ENCODE measurements at places on chromosomes 13 and 19.
A peak's percentile ranks its signal among the peaks of the same experiment; 100 is the strongest.

DNA sequence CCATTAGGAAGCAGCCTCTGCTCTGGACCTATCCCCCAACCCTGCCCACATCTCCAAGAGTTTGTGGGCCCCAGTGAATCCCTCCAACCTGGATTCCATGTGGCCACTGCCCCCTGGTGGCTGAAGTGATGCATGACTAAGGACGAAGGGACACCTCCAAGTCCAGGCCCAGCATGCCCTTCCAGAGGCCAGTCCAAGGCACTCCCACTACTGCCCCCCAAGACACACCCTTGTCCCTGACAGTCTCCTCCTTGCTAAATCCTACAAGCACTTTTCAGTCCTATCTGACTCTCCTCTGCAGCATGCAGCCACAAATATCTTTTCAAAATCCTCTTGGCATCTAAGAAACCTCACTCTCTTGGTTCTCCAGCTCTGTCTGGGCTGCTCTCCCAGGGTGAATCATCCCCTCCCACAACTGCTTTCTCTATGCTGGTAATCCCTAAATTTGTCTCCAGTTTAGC lies 33.0 kb downstream of the DEDD2 start:
- DNase-seq, result peak; percentile 44

DNA sequence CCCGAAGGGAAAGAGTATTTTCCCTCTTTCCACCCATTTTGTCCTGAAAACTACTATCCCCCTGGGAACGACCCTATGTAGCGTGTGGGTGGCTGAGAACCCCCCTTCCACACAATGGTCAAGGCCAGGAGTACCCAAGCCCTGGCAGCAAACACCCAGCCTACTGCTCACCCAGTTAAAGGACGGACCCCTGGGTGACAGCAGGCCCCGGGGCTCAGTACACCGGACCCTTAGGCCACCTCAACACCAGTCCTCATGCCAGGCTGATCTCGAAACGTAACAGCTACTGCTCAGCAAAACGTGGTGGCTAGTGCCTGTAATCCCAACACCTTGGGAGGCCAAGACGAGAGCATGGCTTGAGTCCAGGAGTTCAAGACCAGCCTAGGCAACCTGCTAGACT lies 1.4 kb downstream of the ANKRD27 start:
- no peak for DNase-seq

GRCh38 chr13:92900446-92900845 lies 326.2 kb upstream of the GPC6 start:
- no peak for DNase-seq

- DNase-seq, result no peak
Observed at GRCh38 chr19:19260417-19261214, 12.5 kb downstream of the TM6SF2 start.

DNA sequence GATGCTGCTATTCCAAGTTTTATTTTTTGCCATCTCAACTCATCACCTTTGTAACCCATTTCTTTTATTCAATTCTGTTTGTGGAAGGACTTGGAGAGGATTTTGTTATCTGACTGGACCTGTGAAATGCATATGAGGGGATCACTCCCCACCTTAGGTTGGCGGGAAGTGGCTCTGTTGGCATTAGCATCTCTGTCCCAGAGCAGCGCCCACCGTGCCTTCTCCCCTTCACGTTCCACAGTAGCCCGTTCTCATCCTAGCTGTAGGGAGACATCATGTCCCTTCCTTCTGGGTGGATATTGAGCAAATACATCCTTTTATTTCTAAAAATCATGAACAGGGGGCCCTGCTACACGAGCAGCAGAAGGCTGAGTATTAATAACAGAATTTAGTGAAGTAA lies 330.4 kb downstream of the RFC3 start:
- no peak for DNase-seq

GRCh38 chr13:75480671-75481175 lies 1.2 kb downstream of the TBC1D4 start:
- no peak for DNase-seq

GRCh38 chr19:34359140-34359953 lies 5.6 kb upstream of the GPI start:
- peak; percentile 95 for DNase-seq

DNA sequence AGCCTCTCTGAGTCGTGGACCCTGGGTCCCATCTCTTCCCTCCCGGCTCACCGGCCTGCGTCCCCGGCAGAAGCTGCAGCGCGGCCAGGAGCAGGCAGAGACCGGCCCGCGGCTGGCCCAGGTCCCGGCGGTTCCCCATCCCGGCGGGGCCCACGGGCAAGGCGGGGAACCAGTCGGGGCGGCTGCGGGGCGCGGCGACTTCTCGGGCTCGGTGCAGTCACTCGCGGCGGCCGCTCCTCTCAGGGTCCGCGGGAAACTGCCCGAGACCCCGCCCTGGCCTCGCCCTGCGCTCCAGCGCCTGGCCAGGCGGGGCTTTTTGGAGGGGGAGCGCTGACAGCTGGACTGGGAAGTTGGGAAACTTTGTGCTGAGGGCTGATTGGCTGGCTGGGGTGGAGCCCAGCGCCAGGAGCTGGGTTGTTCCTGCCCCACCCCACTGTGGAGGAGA lies at the start of gene COL5A3:
TSS of gene COL5A3 (minus strand) at position 258 of the 445 bp plus-strand sequence. CDS start at position 139, 119 bp downstream.
- no peak for DNase-seq

DNA sequence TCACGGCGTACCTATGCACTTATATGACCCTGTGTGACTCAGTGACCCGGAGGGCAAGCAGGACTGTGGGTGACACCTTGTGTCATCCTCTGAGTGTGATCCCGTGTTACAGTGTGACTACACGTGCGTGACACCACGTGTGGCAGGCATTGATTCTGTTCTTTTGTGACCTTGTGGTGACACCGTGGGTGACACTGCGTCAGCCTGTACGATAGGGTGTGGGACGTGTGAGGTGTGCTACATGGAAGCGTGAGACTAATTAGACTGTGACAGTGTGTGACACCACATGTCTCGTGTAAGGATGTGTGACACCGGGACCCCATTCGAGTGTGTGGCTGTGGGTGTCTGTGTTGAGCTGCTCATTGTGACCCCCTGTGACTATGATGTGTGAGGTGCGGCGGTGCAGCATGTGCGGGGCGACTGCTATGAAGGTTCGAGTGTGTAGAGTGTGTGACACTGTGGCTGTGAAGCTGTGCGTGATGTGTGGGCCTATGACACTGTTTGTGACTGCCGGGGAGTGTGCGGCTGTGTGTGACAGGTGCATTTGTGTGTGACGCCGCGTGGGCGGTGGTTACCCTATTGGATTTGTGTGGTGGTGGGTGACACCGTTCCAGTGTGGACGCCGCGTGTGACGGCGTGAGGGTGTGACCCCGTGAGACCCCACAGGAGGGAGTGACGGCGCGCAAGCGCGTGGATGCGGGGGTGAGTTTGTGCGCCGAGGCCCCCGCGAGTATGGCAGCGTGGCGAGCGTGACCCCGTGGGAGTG lies 399 bp upstream of the SPTBN4 start:
- no peak for DNase-seq

GRCh38 chr19:39327363-39328045 lies 6.8 kb upstream of the LRFN1 start:
- DNase-seq, result no peak

DNA sequence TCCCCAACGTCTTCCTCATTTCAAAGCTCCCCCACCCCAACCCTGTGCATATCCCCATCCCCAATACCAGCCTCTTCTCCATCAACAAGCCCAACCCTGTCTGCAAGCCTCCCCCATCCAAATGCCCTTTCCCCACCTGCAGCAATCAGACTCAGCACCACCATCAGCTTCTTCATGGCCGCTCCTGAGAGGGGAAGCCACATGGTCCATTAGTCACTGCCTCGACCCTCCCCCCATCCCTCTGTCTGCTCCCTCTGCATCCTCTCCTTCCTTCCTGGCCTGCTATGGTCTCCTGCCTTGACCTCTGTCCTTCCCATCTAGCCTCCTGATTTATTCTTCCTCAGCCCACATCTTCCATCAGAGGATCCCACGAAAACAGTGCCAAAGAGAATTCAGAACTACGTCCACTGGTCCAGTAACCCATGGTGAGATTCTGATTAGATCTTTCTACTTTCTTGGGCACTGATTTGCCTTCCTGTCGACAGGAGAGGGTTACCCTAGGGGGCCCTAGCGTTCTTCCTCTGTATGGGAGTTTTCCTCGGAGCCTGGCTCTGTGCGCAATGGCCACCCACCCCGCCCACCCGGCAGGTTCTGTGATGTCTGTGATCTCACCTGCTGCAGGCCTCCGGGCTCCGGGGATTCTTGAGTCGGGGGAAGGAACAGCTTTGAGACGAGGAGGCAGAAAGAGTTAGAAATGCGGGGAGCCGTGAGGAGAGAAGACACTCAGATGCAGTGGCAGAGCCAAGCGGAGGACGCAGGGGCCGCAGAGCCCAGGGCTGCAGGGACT lies 1.3 kb downstream of the KLK6 start:
- DNase-seq, result no peak

DNA sequence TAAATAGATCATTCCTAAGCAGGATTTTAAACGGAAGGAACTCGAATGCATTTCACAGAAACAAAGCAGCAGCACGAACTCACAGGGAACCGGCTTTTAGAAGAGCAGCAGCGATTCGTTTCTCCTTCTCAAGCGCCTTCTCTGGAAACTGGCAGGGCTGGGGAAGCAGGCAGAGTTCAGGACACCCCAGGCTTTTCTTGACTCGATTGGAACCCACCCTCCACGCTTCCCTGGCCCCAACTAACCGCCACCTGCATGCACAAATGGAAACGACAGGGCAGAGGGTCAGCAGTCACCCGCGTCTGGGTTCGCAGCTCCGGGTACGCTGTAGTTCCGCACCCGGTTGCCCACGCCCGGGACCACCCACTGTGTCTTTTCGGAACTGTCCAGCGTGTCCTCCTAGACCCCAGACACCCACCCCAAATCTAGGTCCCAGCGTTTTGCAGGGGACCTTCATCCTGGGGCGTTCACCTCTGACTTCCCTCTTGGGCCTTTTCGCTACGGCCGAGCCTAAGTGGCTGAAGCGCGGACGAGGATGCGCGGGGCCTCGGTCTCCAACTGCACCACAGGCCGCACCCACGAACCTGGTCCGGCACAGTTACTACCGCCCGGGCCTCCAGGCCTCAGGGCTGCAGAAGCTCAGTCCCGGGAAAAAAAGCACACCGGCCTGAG lies 500 bp downstream of the ZFP30 start:
- DNase-seq, result no peak

DNA sequence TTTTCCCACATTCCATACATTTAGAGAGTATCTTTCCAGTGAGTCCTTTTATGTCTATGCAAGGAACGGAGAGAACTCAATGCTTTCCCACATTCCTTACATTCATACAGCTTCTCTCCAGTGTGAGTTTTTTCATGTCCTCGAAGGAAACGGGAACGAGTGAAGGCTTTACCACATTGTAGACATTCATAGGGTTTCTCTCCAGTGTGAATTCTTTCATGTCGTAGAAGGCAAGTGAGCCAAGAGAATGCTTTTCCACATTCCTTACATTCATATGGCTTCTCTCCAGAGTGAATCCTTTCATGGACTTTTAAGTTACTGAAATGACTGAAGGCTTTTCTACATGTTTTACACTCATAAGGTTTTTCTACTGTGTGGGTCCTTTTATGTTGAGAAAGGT lies 17.1 kb downstream of the ZNF823 start:
- no peak for DNase-seq

DNA sequence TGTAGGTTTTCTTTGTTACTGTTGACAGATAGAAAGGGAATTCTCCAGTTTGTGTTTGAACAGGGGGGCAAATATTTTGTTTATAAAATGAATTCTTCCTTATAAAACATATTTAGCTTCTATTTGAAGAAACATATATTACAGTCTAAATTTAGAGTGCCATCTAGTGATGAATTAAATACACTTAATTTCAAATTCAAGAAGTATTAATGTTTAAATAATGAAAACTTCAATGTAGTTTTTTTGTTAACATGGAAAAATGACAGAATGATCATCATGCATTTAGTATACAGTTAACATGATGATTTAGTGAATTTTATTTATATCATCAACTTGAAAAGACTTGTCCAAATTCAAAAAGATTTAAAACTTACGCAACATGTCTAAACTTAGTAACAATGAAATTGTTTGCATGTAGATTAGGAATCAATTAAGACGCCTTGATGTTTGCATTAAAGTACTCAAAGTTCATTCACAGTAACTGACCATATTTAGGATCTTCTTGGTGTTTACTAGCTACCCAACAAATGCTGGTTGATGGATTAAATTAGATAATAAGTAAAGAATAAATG lies 765.9 kb upstream of the SLITRK1 start:
- DNase-seq, result no peak

DNA sequence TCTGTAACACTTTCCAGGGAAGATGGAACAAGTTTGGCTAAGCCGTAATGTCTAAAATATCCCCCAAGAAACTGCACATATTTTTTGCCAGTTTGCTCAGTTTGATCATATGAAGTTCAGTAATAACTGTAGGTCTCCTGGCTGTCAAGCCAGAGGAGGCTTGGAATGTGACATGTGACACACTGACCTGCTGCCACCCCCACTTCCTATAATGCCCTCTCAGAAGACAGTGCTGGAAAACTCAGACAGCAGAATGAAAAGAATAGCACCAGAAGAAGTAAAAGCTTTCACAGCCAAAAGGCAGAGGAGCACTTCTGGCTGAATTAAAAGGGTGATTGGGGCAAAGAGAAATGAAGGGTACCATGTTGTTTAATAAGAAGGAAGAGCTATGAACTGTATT lies 67.4 kb upstream of the UBAC2 start:
- no peak for DNase-seq

GRCh38 chr19:29399804-29400203 lies 126.0 kb upstream of the VSTM2B start:
- DNase-seq, result no peak

DNA sequence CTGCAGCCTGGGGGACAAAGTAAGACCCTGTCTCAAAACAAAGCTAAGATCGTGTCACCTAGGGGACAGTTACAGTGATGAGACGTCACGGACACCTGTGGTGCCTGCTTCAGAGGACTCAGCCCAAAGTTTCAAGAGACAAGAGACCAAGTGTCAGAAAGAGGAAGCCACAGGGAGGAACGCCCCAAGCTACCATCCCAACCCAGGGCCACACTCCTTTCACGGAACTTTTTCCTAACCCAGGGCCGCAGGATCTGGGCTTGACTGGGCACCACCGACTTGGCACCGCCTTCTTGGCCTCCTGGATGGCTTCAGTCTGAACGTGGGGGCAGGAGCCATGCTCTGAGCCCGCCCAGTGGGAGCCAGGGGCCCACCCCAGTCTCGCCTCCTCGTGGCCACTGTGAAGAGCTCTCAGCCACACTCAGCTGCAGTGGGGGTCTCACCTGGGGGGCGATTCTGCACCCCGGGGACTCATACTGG lies 8.5 kb downstream of the MOB3A start:
- DNase-seq, result no peak

GRCh38 chr13:32936716-32937115 lies 79.5 kb upstream of the KL start:
- DNase-seq, result no peak

Data from AG04450 (cell line).